ENCODE measurements at places on chromosomes 3 and 15.

DNA sequence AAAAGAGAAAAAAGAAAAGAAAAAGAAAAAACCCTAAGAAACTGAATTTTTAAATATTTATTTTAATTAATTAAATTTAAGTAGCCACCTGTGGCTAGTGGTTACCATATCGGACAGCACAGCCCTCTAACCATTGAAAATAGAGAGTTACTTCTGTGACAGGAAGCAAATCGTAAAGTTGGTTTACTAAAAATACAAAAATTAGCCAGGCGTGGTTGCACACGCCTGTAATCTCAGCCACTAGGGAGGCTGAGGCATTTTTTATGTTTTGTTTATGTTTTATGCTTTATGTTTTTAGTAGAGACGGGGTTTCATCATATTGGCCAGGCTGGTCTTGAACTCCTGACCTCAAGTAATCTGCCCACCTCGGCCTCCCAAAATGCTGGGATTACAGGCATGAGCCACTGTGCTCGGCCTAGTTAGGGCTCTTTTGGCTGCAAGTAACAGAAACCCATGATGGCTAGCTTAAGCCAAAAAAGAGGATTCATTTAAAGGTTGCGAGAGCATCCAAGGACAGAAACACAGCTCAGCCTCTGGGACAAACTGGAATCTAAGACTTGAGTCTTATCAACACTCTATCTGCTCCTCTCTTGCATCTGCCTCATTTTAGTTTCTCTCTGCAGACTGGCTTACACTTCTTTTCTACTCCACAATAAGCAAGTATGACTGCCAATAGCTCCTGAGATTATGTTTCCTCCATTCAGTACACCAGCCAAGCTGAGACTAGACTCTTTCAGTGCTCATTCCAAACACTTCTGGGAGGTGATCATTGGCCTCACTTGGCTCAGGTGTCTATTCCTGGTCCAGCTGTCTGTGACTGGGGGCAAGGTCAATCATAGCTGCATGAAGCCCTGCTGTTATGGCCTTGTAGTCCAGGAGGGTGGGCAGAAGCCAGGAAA lies 6.8 kb upstream of the SKIL start:
- DNase-seq = peak; percentile 22

DNA sequence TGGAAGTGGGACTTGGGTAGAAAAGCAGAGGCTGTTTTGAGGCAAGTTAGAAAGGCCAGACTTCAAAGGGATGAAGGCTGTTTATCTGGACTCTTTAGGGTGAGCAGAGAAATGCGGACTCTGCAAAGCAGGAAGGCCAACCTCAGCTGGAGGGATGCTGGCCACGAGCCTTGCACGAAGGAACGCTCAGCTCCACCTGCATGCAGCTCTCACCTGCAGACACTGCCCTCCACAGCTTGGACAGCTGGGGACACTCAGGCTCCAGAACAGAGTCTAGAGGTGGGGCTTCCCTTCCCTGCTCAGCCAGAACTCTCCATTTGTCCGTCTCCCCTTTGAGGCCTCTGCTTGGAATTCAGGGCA lies 229.7 kb downstream of the ADAMTS17 start:
- peak; percentile 12 for DNase-seq

DNA sequence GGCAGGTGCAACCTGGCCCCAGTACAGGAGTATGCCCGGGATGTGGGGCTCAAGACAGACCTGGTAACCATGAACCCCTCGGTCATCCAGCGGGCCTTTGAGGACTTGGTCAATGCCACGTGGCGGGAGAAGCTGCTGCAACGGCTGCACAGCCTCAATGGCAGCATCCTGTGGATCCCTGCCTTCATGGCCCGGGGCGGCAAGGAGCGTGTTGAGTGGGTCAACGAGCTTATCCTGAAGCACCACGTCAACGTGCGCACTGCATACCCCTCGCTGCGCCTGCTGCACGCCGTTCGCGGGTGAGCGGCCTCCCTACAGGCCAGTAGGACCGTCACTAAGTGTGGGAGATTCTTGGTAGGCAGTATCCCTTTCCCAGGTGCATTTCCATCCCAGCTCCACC lies 51.0 kb downstream of the ST8SIA2 start:
- DNase-seq = no peak

- peak; percentile 31 for DNase-seq
Measured at GRCh38 chr3:72907731-72908620, 20.1 kb downstream of the GXYLT2 start.

DNA sequence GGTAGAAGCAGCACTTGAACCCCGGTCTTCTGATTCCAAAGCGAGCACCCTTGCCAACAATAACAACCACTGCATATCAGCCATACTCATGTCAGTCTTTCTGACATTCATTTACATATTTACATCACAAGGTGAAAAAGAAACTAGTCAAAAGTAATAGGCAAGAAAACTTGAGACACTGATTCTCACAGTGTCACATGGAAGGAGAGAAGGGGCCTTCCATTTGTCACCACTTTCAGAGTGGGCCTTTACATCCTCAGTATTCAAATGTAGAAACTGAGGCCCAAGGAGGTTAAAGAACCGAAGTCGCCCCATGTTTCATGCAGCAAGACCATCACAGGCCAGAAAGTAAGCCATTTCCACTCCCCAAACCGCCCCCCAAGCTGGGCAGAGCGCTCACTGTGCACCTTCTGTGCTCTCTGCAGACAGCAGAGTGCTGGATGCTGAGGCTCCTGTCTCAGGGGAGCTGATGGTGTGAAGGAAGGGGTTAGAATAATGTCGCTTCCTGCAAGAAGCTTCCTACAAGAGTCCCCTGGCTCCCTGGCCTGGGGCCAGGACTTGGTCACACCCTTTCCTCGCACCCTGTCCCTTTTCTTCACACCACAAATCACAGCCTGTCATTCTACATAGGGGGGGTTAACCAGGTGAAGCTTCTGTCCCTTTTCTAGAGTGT lies 260.1 kb downstream of the UACA start:
- no peak for DNase-seq

DNA sequence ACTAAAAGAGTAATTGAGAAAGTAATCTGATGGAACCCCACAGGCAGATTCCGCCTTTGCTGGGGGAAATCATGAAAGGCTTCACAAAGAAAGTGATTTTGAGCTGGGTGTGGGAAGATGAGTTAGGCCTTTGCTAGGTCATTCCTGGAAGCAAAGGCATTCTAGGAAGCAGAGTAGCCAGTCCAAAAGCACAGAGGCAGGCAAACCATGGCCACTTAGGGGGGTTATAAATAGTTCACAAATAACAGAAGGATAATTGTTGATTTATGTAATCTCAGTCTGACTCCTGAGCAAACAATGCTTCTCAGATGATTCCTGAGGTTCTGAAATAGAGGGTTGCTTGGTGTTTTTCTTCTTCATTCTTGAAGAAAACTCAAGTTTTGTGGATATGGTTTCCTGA lies 576.3 kb downstream of the NTRK3 start:
- no peak for DNase-seq

Measured in uterus (tissue), 4 donors.